Right renal pelvis (tissue), 4 donors: ENCODE measurements at places on chromosomes 1 and 21.

DNA sequence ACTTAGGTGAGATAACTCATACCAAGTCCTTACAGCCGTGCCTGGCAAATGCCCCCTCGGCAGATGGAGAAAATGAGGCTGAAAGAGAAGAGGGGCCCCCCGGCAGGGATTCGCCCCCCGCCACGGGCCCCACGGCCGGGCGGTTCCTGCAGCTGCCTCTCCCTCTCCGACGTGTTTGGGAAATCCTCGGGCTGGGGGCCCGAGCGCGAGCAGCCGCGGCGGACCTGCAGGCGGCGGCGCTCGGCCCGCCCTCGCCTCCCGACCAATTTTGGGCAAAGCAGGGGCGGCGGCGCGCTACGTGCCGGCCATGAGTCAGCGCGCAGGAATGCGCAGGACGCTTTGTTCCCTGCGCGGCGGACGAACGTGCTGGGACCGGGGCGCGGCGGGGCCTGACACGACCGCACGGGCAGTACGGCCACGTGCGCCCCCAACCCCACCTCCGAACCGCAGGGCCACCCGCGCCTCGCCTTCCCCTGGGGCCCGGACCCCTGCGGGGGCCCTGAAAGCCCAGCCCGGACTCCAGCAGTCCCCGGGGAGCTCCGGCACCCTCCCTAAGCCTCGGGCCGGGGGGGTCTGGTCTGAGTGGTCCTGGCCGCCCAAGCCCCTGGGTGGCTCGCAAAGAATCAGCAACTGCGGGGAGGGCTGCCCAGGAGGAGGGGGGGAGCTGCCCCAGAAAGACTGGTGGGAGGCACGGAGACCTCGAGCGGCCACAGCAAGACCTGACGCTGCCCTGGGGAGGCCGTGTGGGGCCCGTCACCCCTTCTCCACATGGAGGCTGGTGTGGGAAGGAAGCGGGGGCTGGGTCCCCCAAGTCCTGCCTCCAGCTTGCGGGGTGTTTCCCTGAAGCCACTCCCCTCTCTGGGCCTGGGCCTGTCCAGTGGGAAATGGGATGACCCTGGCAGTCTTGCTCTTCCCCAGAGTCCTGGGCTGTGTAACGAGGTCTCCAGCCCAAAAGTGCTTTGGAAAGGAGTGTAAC is 11.9 kb upstream of the EDN2 start:
- DNase-seq = no peak

DNA sequence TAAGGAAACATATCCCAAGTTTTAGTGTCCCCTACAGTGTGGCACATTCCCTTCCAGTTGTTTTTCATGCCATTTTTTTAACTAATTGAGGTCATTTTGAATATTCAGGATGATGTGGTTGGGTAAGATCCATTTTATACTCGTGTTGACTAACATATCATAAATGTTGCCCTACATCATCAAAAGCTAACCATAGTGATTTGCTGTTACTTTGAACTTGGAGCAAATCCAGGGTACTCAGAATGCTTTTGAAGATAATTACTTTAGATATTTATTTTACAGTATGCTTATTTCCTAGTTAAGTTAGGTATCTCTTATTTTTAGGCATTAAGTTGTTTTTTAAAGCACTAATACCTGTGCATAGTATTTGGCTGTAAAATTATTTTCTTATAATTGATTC is 57.8 kb downstream of the DYRK1A start:
- DNase-seq = no peak

DNA sequence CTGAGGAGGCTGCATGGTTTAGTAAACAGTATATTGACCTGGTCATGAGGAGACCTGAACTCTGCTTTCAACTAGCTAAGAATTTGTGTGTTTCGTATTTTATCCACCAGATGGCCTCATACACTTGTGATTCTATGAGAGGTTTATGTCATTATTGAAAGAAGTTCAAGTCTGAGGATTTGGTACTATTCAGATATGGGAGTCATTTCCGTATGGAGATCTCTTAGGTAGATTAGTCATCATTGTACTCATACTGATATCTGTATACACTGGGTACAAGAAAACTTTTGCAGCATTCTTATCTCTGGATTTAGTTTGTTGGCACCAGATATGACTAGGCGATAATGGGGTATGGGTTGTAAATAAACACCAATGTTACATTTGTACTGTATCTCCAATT is 26.6 kb downstream of the ATF6 start:
- peak; percentile 25 for DNase-seq

DNA sequence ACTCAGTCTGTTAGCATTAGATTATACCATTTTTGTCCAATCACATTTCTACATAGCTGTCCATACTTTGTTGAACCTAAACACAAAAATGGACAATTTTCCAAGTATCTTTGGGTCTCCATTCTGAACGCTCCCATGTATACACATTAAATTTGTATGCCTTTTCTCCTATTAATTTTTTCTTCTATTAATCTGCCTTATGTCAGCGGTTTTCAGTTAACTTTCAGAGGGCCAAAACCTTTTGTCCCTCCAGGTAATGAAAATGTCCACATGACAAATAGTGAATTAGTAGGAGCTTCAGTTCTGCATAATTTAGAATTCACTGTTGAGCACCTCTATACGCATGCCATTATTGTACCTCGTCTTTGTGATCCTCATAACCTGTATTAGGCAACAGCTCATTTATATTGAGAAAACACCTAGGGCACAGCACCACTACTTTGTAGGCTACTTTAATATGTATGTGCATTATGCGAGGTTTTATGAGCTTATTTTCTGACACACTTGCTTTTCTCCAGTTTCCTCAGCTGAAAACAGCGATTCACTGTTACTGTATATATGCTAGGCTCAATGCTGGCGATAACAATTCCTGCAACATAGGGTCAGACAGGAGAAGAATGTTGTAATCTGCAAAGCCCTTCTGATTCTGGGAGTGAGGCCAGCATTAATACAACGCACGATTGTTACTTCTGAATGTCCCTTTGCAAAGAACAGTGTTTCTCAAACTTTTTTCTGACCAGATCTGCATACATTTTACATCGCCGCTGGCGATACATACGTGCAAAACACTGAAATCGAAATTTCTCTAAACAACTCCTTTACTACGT is 1.1 kb upstream of the ABCD3 start:
- DNase-seq = peak; percentile 56

DNA sequence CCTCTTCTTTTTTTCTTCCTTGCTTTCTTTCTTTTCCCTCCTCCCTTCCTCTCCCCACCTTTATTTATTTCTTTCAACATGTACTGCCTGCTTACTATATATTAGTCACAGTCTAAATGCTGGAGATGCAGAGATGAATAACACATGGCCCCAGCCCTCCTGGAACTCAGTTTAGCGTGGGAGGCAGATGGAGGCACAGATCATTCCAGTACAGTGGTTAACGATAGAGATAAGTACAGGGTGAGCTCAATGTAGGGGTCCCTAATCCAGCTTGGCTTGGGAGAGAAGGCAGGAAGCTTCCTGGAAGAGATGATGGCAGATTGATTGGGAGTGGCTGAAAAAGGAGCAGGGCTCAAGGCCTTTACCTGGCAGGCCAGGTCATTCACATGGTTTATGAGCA is 55.6 kb upstream of the PPP2R5A start:
- no peak for DNase-seq

DNA sequence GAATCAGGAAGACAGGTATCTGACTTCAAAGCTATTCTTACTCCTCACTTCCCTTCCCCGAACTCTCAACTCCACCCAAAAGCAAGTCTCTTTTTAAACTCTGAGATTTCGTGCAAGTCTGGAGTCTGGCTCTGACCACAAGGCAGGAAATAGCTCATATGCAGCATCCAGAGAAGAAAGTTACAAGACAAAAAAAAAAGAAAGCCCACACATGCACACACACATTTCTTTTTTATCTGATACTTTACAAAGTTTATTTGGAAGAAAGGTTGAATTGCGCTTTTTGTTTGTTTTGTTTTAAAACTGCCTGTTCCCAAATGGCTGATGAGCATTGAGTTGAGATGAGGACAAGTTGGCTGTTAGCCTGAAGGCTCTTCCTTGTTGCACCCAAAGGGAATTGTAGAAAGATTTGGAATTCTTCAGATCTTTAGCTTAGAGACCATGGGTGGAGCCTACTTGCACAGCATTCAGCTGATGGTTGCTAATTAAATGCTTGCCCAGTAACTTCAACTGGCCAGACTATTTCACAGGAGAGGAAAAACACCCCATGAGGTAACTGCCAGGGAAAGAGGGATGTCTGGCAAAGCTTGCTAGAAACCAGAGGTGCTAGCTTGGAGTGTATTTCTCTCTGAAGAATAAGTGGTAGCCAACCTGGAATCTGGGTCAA is 490.3 kb downstream of the TTLL7 start:
- DNase-seq = peak; percentile 54

DNA sequence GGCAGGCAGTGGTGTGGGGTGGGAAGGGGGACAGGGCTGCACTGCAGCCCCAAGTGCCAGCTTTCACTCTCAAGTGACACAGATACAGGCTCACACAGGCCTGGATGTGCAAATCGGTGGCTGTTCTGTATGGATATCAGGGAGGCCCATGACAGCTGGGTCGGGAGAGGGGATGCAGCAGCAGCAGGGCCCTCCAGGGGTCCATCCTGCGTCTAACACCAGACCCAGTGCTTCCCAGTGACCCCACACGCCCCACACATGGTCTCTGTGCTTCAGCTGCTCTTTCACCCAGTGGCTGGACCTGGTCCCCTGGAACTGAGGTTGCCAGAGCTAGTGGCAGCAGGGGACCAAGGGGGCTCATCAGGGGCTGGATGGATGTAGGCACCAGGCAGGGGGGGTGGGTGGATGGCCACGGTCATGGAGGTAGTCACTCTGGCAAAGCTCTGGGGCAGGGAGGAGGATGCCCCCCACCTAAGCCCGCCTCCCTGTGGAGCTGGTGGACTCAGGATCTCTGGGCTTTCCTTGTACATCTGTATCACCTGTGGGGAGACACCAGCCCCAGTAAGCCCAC is 13.9 kb downstream of the BTBD19 start:
- DNase-seq = no peak

GRCh38 chr1:11781297-11781696 is 19.3 kb downstream of the C1orf167 start:
- DNase-seq = no peak
